Right ventricle myocardium inferior (tissue), 1 donor: ENCODE measurements at places on chromosomes 2 and 18.

- DNase-seq, result no peak
These were observed 596.0 kb downstream of the LRP1B start for GRCh38 chr2:141534666-141535362.

GRCh38 chr2:6965071-6965795 is 48.0 kb downstream of the RNF144A start:
- no peak for DNase-seq

GRCh38 chr2:11203480-11203879 is 48.2 kb downstream of the SLC66A3 start:
- DNase-seq, result no peak

DNA sequence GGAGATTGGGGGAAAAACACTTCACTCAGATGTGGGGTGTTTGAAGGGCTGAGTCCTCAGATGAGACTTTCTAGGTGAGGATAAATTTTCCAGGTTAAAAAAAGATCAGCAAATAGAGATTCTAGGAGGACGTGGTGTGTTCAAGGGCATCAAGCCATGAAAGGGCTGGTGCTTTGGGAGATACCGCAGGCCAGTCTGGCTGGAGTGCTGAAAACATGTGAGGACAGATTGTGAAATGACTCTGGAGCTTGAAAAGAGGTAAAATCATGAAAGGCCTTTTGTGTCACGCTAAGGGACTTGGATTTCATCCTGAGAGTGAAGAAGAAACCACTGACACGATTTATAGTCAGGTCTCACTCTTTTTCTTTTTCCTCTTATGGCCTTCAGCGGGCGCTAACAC is 320.5 kb downstream of the DPP10 start:
- DNase-seq, result peak; percentile 63

GRCh38 chr2:173866874-173867618 is 98.1 kb downstream of the SP3 start:
- no peak for DNase-seq

- DNase-seq, result no peak
These were observed 18.5 kb upstream of the RBBP8 start for GRCh38 chr18:22914633-22915032.

- DNase-seq, result no peak
These were observed 73.1 kb upstream of the PID1 start for GRCh38 chr2:229344151-229344551.

GRCh38 chr2:28352610-28353195 is 40.0 kb upstream of the FOSL2 start:
- no peak for DNase-seq

DNA sequence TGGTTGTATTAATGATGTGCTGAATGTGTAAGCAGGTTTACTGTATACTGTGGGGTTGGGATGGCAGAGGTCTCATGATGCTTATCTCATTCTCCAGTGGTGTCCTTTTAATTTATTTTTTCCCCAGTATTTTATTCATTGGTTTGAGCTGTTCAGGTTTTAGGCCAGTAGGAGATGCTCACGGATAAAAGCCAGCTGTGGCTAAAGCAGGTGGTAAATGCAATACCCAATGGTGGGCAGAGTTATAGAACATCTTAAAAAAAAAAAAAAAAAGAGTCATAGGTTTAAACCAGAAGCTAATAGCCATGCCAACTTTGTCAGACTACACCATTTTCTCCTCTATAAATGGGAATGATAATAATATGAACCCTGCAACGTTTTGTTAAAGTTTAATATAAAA is 57.8 kb upstream of the NEUROD1 start:
- no peak for DNase-seq

DNA sequence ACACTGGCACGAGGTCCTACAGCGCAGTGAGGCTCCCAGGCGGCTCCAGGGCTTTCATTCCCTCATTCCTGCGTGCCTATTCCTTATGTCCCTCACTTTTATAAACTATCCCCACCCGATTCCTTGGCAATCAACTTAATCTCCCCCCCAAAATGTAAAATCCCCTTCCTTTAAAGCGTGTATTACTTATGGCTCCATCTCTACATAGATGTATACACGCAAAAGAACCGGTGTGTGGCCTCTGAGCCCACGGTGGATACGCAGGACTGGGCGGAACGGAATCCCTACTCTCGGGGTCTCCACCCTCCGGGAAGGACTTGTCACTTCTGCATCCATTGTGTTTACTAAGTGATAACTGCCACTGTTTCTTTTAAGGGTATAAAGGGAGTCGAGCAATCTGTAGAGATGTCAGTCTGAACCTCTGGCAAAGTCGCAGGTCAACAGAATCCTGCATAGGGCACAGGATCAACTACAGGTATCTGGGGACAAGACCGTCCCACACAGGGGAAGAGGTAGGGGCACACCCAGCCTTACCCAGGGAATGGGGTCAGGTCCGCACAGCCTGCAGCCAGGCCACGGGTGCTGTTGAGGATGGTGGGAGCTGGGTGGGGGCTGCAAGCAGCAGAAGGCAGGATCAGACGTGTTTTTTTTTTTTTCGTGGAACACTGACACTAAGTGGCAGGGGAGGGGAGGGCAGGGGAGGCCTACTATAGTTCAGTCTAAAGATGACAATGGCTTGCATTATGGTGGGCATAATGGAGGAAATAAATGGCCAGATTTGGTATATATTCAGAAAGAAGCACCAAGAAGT is 42.1 kb downstream of the HDLBP start:
- no peak for DNase-seq

DNA sequence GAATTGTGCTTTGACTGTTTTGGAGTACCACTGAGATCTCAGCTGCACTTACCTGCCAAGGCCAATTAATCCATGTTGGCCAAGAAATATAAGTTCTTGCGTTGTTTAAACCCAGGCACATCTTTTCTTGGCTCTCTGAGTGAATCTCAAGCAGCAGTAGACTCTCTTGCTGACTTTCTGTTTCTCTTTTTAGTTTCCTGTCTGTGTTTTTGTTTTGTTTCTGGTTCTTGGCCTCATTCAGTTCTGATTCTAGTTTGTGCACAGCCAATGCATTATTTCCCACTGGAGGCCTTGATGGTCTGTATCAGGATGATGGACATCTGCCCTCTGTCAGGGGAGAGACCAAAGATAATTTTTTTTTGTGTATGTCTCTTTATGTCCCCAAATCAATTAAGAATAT is 379.4 kb downstream of the CDH2 start:
- no peak for DNase-seq

GRCh38 chr2:72934683-72935610 is 17.6 kb downstream of the EMX1 start:
- peak; percentile 21 for DNase-seq

DNA sequence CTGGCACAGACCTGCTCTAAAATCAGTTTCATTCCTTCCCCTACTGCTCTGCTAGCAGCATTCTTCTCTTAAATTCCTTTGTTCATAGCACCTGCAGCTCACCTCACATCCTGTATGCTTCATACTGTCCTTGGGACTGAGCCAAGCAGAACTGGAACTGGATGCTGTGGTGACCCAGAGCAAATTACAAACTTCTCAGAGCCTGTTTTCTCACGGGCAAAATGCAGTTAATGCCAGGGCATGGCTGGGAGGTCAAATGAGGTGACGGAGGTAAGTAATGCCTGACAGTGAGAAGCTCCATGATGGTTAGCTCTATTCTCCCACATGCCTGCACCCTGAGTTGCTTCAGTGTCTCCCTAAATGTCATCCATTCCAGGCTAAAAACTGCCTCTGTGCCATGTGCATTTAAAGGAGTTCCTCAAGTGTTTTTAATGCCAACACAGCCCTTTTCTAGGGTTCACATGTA is 29.7 kb downstream of the C2orf42 start:
- DNase-seq, result no peak

DNA sequence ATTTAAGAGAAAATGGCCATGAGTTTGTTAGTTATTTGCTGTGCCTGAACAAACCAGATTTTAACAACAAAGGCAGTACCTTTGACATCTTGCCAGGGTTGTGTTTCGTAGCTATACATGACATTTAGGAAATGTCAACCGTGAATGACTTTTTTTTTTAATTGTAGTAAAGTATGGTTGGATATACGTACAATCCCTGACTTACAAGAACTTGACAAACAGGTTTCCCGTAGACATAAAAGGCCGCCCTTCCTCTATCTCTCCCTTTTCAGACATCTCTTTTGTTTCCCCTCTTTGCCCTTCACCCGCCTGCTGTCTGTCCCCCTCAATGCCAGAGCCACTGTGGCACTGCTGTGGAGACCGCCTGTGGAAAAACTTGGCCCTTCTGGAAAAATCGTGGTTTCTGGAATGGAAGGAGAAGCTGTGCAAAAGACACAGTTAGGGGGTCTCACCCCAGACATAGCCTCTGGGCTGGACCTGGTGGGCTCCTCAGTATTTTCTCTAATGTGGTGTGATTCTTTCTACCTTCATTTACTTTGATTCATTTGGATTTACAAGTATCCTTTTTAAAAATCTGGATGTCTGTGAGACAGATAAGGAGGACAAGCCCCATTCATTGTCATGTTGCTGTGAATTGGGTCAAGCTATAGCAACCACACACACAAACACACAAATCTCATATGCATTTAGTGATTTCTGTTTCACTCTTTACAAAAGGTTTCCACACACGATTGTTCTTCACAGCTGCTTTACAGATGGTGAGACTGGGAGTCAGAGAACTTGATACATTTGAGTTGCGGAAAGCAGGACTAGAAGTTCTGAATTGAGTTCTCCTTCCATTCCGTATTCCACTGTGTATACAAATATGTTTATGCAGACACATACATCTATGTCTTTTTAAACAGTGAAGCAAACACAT is 48.6 kb downstream of the SPATS2L start:
- DNase-seq, result no peak

DNA sequence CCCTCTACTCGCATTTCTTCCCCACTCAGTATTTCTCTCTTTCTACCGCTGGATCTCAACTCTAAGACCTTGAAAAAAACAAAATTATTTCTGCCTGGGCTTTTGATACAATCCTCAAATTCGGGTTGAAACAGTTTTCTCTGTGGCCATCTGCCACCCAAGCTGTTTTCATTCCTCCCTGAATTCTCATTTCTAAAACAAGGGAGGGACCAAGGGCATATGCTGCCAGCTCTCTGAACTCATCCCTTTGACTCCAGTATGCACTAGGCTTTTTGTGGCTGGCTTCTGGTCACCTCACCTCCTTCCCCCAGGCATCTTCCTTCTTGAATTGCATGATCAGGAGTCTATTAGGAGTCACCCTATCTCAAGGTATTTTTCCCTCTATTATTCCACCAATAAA is 49.5 kb downstream of the CCDC148 start:
- no peak for DNase-seq

GRCh38 chr2:3636586-3637310 is 21.3 kb upstream of the ALLC start:
- no peak for DNase-seq

- DNase-seq, result no peak
These were observed 188.7 kb downstream of the FTCDNL1 start for GRCh38 chr2:199662255-199662654.

DNA sequence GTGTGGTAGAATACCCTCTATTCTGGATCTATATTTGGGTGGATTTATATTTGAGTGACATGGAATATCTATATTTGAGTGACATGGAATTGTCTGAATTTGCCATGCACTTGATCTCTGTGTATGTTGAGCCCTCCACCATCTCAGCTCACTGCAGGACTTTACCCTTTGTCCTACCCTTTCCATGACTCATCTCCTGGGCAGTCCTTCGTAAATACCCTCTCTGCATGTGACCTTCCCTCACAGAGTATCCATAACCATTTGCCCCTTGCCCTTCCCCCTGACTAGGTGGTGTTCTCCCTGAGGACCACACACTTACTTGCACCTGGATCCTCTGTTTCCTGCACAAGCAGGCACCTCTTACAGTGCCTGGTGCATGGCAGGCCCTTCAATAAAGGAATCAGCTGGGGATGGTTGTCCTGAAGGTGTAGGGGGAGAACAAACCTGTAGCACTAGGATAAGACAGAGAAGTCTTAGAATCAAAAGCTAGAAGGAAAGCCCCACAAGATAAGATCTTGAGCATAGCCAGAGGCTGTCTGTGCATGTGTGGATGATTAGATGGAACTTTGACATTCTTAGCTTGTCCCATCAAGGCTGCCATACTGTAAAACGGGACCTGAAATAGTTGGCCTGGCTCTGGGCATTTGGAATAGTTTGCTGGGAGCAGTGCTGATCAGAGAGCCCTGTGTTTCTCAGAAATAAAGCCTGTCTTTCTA is 230.4 kb downstream of the FHOD3 start:
- no peak for DNase-seq

GRCh38 chr2:236343400-236344161 is 79.4 kb upstream of the ASB18 start:
- DNase-seq, result no peak

DNA sequence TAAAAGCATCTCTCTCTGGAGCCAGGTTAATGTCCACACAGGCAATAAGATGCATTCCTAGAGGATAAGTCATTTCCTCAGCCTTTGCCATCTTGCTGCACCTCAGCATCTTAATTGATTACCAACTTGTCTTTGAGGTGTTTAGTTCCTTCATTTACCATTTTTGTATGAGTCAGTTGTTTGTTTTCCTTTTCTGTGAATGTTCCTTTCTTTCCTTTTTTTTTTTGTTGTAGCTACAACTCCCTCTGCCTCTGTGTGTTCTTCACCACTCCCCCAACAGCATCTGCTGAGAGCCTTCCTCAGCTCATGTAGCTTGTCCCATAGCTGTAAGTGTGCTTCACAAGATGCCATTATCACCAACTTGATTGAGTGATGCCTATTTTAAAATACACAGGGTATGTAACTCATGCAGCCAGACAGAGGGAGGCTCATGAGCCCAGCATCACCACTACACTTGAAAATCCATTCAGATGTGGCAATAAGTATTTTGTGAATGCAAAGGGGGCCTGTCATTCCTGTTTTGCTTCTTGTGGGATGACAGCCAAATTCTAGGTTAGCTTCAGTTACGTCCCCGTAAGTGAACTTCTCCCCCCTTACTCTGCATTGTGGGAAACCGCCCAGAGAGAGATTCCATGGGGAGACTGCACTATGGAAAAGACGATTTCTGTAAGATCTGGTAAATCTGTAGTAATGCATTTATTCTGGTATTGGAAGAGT is 315.9 kb upstream of the ZEB2 start:
- DNase-seq, result no peak
